ENCODE measurements at places on chromosomes 16 and 17.

GRCh38 chr17:79338152-79338551, 263.5 kb downstream of the ENGASE start:
- no peak for DNase-seq

- no peak for DNase-seq
Measured at GRCh38 chr16:19853742-19854542, 30.7 kb downstream of the GPRC5B start.

DNA sequence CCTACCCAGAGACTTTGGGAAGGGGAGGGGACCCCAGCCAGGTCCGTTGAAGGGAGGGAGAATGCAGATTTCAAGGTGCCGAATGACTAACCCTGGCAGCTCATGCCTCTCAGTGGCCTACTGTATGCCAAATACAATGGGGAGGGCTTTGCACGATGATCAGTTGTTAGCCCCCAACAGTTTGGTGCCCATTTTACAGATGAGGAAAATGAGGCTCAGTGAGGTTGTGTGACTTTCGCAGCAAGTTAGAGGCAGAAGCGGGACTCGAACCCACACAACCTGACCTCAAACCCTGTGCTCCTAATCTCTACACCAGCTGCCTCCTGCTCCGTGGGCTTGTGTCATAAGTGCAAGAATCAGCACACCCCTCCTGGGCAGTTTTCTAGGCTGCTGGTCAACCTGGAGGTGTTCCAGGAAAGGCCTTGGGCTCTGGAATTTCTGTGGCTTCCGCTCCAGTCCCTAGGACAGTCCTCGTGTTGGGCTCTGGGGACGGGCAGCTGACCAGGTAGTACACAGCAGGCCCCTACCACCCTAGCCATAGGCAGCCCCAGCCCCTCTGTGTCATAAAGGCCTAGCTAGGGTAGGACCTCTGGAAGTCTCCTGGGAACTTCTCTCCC, 11.9 kb upstream of the NAGPA start:
- DNase-seq = no peak

GRCh38 chr16:88347656-88348376, 34.9 kb upstream of the ZNF469 start:
- no peak for DNase-seq

DNA sequence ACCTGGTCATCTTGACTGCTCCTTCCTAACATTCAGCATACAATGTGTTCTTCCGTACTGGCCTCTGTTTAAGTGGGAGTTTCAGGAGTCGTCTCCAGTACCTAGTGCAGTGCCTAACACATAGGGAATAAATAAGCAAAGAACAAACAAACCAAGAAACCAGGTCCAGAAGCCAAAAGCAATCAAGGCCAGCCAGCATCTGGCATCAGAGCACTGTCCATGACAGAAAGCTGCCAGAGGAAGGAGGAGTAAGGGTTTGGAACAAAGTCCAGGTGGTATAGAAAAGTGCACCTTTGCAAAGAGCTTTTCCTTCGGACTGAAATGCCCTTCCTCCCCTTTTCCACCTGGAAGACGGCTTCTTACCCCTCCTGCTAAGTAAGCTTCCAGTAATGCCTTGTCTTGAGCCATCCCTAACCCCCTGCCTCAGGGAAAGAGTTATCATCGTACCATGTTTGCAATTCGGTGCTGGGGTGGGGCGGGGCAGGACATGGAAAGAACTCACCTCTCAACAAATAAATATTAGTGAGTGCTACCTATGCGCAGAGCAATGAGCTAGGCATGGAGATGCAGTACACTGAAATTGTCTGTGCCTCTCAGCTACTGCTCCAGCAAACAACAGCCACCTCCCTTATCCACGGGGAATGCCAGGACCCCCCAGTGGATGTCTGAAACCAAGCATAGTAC, 47.6 kb downstream of the C17orf67 start:
- DNase-seq = no peak

DNA sequence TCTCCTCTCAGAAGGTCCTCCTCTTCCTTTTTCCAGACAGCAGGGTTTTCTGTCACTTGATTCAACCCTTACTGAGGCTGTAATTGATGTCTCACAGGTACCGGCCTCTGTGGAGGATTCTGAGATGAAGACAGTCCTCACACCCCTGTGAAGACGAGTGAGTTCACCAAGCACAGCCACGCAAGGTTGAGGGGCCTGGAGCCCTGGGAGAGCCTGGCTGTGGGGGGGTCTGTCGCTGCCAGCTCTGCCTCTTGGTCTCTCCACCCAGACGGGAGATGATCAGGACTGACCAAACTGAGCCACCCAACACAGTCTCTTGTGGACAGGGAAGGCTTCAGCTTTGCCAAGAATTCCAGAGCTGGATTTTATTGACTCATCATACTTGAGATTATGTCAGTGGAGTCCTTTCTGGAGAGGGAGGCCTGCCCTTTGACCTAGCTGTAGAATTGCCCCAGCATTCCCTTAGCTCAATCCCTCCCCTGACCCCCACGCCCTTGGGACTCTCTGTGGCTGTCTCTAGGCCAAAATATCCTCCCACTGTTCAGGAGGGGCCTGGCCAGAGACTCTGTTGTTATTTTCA, 51.1 kb upstream of the CRHR1 start:
- DNase-seq = no peak

DNA sequence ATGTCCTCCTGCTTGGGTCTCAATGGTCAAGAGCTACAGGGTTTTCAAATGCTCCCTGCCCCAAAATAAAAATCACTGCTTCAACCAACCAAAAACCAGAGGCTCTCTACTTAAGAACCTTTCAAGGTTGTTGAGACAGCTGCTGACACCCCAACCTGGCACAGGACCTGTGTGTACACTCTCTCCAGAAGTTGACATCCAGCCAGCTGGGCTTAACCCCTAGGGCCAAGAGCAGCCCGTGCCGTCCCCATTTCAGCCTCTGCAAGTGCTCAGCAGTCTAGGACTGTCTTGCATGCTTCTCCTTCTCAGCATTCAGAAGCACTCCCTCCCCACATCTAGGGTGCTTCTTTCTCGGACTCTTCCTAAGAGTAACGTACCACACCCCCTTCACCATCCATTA, 59.0 kb upstream of the TRAP1 start:
- DNase-seq = no peak
